T-helper 17 cell (primary cell): ENCODE measurements at places on chromosomes 5 and 9. TPM values are rescaled to one million over a fixed set of nuclear protein-coding genes. Genes with fewer than 3 reads are reported as not detected.

TBC1D2 gene
- total RNA-seq, result 7.8 TPM

SPATA31E1 gene
- not detected for total RNA-seq

PTGS1 gene
- total RNA-seq, result 3.0 TPM

WHRN gene
- total RNA-seq, result 32.6 TPM

FGD3 gene
- total RNA-seq, result 142 TPM

ERAP2 gene
- 42.7 TPM for total RNA-seq

CCNO gene
- total RNA-seq, result not detected

AHRR gene
- total RNA-seq, result 4.4 TPM

PCA3 gene
- total RNA-seq, result not detected

CDC25C gene
- not detected for total RNA-seq

ST8SIA4 gene
- 27.5 TPM for total RNA-seq

WDR70 gene
- 35.2 TPM for total RNA-seq

OR1Q1 gene
- total RNA-seq, result 0.40 TPM

FIBCD1 gene
- total RNA-seq, result not detected

PRKAA1 gene
- 118 TPM for total RNA-seq

ORM2 gene
- not detected for total RNA-seq

NIPAL4 gene
- total RNA-seq, result 2.3 TPM

ENTREP1 gene
- total RNA-seq, result not detected

PCDHB13 gene
- not detected for total RNA-seq

PAEP gene
- total RNA-seq, result not detected

ORM1 gene
- total RNA-seq, result not detected
